ENCODE measurements at places on chromosomes 2 and 18.

DNA sequence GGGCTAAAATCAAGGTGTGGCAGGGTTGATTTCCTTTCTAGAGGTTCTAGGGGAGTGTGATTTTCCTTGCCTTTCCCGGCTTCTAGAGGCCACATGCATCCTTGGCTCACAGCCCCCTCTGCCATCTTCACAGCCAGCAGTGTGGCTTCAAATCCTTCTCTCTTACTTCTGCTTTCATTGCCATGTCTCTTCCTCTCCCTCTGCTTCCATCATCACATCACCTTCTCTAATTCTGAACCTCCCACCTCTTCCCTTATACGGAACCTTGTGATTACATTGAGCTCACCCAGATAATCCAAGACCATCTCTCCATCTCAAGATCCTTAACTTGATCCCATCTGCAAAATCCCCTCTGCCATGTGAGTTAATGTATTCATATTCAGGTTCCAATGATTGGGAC is 56.2 kb upstream of the RMDN2 start:
- DNase-seq, result no peak

- no peak for DNase-seq
Observed at GRCh38 chr2:218289639-218290315, 2.5 kb downstream of the TMBIM1 start.

- DNase-seq, result no peak
Observed at GRCh38 chr2:9656270-9656766, 25.5 kb upstream of the YWHAQ start.

DNA sequence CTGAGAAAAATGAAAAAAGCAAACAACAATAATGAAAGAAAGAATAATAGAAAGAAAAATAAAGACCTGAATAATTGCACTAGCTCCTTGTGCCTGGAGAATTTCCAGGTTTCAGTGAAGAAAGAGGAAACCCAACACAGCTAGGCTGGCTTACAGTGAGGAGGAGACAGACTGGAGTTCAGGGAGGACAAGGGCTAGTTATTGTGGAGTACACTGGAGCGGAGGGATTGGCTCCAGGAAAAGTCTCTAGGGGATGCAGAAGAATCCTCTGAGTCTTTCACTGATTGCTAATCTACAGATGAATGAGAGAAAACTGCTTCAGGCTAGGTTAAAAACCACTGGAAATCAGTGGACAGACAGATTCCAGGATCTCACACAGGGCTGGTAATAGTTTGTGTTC is 163.6 kb upstream of the RBMS1 start:
- no peak for DNase-seq

- DNase-seq, result no peak
Observed at GRCh38 chr18:75269696-75270095, 59.1 kb downstream of the TSHZ1 start.

DNA sequence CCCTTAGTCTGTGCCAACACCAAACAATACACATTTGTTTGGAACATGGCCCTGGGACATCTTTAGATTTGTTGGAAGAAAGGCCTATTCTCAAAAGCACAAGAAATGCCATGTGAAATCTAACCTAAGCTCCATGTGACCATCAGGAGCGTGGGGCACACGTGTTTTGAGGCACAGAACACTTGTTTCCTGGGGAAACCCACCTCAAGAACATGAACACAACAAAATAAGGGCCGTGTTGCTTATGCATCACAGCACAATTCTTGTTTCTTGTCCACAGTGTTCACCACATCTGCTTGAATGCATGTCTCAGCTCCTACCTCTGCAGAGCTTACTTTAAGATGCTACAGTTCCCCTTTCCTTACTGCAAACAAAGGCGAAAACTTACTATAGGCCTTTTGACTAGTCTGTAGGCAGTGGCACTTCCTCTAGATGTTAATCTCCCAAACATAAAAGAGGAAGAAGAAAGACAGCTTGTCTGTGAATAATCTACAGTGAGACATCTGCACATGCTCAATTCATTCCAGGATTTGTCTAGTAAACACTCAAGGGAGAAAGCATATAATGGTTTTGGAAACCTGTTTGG is 165.0 kb downstream of the ANKRD44 start:
- DNase-seq, result peak; percentile 26

DNA sequence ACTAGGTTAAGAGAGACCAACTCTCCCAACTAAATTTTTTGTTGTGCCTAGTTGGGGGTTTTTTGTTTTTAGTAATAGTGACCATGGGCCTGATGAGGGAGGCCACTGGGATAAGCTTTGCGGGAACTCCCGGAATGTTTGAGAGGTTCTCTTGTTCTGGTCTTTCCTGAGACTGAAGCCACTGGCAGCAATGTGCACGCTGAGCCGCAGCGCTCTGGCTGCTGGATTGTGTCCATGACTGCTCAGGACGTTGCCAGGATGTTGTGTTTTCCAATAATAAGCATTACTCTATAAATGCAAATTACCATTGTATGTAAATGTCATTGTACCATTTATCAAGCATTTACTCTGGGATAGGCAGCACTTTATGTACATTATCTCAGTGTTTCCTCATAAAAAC is 126.1 kb downstream of the GALNT1 start:
- no peak for DNase-seq

GRCh38 chr2:16251511-16252225 is 311.3 kb downstream of the MYCN start:
- DNase-seq, result no peak

GRCh38 chr2:54042897-54043620 is 72.3 kb upstream of the PSME4 start:
- no peak for DNase-seq

GRCh38 chr2:186570604-186571003 is 19.3 kb upstream of the ITGAV start:
- DNase-seq, result no peak

GRCh38 chr18:68604256-68604655 is 110.7 kb downstream of the TMX3 start:
- no peak for DNase-seq

DNA sequence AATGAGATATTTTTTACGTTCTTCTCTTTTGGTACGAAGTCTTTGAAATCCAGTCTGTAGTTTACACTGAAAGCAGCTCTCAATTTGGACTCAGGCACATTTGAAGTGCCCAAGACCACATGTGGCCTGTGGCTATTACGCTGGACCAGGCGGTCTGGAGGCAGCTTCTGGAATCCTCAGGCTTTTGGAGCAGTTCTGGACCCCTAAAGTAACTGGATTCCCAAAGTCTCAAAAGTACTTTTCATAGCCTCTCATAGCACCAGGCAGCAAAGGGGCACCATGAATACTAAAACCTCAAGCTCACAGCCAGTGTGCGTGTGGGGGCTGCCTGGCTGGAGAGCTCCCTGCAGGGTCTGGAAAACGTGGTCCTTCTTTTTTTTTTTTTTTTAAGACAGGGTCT is 119.0 kb downstream of the SMAD7 start:
- no peak for DNase-seq

DNA sequence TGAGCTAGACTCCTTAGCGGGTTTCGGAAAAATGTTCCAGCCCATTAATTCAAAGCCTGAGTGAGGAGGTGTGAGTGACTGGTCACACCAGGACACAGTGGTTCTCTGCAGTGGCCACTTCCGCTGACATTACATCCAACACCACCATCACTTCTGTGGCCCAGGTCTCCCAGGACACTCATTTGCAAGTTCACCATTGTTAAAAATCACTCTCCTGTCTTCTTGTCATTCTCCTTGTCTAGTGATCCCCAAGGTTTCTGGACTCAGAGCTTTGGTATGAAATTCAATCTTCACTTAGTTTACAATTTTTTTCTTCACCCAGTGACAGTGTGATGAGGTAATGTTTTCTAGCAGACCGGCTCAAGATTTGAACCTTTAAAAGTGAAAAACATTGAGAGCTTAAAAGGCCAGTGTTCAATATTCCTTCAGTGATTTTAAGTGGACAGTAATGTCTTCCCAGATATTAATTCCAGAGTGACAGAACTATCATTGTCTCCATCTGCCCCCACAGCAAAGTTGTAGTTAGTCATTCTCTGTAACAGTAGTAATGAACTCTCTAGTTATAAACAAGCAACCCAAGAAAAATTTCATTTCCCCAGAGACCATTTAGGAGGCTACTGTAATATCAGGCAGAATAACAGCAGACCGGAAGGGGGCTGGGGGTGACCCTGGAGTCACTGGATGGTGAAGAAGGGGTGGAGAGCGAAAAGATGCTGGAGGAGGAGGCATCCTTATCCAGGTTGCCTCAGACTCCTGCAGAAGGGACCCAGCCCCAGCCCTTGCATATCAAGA is 164.9 kb downstream of the GFPT1 start:
- no peak for DNase-seq

GRCh38 chr2:100893392-100894104 is 73.6 kb downstream of the NPAS2 start:
- no peak for DNase-seq

GRCh38 chr18:35030277-35030989 is 10.8 kb upstream of the MAPRE2 start:
- DNase-seq, result no peak

DNA sequence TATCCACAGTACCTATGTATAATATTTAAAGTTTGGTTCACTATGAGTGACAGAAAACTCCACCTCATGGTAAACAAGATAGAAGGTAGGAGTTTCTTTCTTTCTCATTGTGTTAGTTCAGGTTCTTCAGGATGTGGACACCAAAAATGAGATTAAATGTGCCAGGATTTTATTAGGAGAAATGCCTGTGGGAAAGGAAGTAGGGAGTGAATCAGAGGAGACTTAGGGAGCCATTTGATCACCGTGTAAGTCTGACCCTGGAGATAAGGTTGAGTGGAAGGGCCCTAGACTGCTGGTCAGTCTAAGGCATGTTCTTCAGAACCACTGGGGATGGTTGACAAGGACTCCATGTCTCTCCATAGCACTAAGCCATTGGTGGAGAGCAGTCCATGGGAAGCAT is 8.1 kb downstream of the AOX1 start:
- DNase-seq, result no peak

DNA sequence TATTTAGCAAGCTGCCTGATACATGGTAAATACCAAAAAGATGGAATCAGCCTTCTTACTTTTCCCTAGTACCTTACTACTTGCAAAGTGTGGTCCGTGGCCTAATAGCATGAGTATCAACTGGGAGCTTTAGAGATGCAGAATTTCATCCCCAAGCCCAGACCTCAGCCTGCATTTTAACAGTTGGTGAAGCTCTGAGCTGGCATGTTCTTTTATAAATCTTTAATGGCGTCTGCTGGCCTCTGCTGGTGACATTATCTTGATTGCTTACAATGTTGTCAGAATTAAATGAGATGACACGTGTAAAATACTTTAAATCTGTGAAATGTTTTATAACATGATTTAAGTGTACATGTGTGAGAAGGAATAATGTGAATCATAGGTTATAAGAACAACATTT is 115.1 kb upstream of the NOSTRIN start:
- no peak for DNase-seq

GRCh38 chr2:10777842-10778723 is 34.5 kb downstream of the PDIA6 start:
- no peak for DNase-seq

DNA sequence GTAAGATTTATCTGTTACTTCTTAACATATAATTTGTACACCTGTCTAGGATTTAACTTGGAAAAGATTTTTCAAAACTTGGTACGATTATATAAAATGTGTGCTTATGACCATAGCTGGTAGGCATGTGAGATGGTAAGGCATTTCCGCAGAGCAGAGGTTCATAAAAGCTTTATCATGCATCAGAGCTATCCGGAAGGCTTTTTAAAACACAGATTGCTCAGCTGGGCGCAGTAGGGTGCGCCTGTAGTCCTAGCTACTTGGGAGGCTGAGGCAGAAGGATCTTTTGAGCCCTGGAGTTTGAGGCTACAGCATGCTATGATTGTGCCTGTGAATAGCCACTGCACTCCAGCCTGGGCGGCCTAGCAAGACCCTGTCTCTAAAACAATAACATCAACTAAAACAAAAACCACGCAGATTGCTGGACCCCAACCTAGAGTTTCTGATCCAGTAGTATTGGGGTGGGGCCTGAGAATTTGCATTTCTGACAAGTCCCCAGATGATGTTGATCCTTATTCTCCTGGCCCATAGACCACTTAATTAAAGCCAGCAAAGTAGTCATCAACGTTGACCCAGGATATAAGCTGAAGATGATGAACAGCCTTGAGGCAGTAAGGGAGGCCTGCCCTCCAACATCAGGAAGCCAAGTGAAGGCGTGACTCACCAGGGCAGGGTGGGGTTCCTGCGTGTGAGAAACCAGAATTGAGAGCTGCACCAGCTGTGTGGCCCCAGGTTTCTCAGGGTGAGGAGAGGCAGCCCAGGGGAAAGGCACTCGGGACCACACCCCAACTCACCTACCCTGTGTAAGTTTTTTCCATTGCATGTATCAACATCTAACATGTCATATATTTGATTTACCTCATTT is 21.6 kb upstream of the SLC20A1 start:
- no peak for DNase-seq

DNA sequence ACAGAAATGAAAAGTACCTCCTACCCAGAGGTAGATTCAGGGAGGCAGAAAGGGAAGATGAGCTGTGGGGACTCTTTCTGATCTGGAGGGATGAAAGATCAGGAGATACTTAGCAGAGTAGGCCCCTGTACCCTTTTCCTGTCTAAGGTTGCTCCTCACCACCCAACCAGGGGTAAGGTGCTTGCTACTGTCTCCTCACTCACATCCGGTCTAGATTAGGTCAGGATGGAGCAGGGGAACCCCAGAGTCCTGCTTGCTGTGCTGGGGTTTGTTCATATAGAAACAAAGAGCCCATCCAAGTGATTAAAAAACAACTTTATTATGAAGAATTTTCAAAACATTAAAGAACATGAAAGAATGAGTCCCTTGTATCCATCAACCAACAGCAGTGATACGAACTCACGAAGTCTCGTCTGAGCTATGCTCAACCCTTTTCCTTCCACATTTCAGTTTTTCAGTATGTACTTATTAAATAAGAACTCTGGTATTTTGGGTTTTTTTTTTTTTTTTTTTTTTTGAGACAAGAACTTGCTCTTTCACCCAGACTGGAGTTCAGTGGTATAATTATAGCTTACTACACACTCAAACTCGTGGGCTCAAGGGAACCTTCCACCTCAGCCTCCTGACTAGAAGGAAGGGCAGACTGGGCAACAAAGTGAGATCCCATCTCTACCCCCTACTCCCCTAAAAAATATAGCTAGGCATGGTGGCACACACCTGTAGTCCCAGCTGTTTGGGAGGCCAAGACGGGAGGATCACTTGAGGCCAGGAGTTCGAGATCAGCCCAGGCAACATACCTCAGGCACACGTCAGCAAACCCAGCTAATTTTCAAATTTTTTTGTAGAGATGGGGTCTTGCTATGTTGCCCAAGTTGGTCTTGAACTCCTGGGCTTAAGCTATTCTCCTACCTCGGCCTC is 28.5 kb upstream of the MCFD2 start:
- DNase-seq, result no peak

DNA sequence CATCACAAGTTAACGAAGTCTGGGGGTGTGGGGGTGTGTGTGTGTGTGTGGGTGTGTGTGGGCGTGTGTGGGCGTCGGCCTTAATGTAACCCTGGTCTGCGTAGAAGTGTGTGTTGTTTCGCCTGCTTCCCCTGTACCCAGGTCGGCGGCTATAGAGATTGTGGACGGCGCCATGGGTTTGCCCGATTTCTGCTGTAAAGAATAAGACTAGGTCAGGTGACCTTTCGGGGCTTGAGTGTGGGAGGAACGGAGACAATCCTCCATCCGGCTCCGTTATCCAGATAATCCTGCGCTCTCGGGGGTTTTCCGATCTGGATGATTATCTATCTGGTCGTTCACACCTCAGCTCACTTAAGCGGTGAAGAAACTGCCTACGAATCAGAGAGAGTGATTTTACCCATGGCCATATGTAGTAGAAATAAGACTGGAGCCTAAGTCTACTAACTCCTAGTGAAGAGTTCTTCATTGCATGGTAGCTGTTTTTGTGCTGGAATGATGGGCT is 543 bp downstream of the HADHB start:
- DNase-seq, result peak; percentile 24
